ENCODE measurements at places on chromosomes 5 and 9.

GRCh38 chr9:132372177-132373095 lies 17.6 kb upstream of the SETX start:
- no peak for DNase-seq

DNA sequence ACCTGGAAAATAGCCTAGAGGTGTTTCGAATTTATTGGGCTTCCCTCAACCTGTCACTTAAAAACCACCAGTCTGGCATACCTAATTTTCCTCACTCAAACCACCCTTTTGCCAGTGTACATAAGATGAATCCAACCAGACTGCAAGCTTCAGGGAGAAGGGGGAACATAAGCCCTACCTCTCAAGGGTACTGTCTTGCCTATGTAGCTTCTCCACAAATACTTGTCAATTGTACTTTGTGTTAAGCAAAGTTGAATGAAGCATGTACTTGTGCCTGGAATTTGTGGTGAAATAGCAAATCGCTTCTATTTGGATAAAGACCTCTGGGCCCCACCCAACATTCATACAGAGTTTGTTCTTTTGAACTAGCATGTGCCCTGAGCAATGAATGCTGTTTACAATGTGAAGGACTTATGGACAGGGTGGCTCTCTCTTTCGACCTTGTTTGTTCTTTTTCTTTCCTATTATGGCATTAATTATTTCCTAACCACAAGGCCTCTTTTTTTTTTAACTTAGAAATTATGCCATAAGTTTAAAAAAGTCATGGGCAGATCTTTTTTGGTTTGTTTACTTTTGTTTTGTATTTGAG lies 580.2 kb downstream of the EBF1 start:
- no peak for DNase-seq

DNA sequence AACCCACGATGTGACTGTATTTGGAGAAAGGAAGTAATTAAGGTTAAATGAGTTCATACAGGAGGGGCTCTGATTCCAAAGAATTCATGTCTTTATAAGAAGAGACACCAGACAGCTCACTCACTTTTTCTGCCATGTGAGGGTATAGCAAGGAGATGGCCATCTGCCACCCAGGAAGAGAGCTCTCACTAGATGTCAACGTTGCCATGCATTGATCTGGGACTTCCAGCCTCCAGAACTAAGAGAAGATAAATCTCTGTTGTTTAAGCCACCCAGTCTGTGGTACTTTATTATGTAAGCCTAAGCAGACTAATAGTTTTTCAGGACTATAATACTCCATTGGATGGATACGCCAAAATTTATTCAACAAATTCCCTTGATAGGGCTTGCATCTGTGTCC lies 89.8 kb upstream of the RAD23B start:
- no peak for DNase-seq

- no peak for DNase-seq
Observed at GRCh38 chr5:112870966-112871365, 9.9 kb downstream of the SRP19 start.

- no peak for DNase-seq
Observed at GRCh38 chr5:179792612-179793467, 946 bp upstream of the LTC4S start.

DNA sequence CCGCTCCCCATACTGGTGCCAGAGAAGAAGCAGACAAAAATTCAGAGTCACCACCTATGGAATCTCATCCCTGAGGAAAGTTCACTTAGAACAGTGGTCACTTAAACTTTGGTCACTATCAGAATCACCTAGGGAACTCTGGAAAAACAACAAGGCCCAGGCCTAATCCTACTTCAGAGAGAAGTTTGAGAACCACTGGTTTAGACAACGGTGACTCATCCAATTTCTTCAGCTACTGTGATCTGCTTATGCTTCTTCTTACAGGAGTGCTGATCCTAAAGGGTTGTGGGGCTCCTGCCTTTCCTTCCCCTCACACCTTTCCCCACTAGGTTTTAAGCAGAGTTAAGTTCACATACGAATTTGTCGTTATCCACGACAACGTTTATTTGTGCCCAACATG lies 194.7 kb upstream of the KLF4 start:
- no peak for DNase-seq

Measured in esophagus squamous epithelium (tissue), 5 donors.